ENCODE measurements at places on chromosomes 4 and X.

- no peak for DNase-seq
These were observed 36.3 kb downstream of the RTL3 start for GRCh38 chrX:78622831-78623230.

- no peak for DNase-seq
These were observed 45.9 kb downstream of the ADGRL3 start for GRCh38 chr4:61246034-61246433.

GRCh38 chr4:171534391-171534790 is 278.8 kb upstream of the GALNTL6 start:
- DNase-seq: no peak

- DNase-seq: peak; percentile 37
These were observed 694 bp downstream of the PDS5A start for GRCh38 chr4:39976945-39977488.

Data from amygdala (tissue), 56 donors.